ENCODE measurements at places on chromosomes 2 and 18.
A peak's percentile ranks its signal among the peaks of the same experiment; 100 is the strongest.

- DNase-seq = no peak
These were observed 43.4 kb upstream of the ANKRD62 start for GRCh38 chr18:12049978-12050811.

GRCh38 chr2:238527565-238527964 is 100.8 kb downstream of the ASB1 start:
- DNase-seq = no peak

- no peak for DNase-seq
These were observed 3.2 kb downstream of the NRP2 start for GRCh38 chr2:205685314-205686055.

DNA sequence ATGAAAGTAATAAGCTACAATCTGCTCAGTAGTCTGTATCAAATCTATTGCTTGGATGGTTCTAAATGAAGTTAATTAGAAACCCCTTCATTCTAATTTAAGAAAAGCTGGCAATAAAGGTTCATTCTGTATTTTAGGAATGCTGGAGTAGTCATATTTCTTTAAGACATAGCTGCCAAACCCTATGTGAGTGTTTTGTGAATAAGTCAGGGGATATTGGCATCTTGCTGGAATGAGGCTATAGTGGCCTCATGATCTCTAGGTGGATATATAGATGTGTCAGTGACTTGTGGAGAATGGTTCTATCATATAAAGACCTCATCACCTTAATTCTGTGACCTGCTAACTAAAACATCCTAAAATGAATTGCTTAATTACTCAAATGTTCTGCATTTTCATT is 196.3 kb downstream of the PDE1A start:
- DNase-seq = no peak

DNA sequence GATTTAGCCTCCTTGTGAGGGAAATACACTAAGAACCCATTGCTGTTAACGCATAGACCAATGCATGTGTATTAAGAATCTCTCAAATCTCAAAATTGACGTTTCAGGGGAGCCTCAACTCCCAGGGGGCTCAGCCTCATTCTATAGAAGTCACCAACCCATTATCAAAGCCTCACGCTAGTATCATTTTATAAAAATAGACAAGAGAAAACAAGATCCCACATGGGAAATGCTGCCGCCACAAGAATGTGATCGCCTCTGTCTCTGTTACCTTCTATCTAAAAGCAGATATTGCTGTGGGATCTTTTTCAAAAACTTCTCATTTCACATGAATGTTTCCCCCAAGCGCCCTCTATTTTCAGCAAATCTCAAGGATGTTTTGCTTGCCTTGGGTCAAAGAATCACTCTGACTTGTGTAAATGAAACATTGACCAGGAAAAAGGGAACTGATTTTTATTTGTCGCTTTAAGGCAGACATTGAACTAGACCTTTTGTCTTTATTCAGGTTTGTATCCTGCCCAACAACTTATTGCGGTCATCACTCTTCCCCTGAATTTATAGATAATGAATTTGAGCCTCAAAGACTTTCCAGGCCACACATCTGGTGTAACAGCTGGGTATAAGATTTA is 679.0 kb upstream of the ID2 start:
- DNase-seq = no peak

DNA sequence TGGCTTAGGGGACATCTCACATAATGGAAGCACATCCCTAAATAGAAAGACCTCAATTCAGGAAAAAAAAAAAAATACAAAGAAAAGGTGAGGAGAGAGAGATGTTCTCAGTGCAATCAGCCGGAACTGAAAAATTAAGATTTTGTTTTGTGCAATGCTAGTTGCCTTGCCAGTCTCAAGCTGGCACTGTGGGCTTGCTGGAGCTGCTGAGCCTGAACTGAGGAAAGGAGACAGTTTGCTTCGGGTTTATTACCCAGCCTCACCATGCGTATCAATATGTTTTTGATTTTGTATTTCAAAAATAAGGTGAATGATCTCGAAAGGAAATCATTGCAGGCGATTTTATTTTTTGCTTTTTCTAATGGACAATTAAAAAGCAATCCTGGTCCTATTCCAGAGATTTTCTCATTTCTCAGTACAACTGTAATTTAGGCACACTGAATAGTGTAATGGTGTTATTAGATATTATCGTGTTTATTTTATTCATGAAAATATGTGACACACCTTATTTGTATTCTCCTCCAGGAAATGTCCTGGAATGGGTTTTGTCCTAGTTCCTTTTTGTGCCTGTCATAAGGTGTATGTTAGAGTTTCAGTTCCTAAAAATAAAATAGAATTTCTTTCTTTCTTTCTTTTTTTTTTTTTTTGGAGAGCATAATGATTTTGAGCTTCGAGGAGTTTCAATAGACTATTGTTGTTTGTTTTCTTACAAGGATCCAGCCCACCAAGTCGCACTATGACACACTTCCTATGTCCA is 72.8 kb upstream of the ZEB2 start:
- DNase-seq = no peak

DNA sequence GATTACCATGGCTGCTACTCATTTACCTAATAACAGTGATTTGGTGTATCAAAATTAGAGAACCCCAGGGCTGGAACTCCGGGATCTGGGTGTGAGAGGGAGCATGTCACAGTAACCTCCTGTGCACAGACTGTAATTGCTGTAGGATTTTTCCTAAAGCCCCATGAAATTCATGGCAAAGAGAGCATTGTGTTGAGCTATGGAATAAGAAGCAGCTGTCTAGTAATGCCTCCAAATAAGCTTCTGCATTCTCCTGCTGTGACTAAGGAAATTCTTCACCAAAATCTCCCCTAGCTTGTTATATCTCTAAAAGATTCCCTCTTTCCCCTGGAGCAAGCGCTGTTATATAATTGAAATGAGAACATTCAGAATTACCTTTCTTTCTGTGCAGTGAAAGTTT is 158.1 kb upstream of the SPATS2L start:
- no peak for DNase-seq

- no peak for DNase-seq
These were observed 29.9 kb downstream of the RHBDD1 start for GRCh38 chr2:226865710-226866109.

GRCh38 chr2:27428213-27428977 is at the start of gene NRBP1:
Gene NRBP1, plus strand, starts transcription at chr2:27428631. Its CDS starts 4,643 bp downstream, at chr2:27433274.
- peak; percentile 92 for DNase-seq

GRCh38 chr2:72316774-72317173 is 169.1 kb upstream of the CYP26B1 start:
- no peak for DNase-seq

DNA sequence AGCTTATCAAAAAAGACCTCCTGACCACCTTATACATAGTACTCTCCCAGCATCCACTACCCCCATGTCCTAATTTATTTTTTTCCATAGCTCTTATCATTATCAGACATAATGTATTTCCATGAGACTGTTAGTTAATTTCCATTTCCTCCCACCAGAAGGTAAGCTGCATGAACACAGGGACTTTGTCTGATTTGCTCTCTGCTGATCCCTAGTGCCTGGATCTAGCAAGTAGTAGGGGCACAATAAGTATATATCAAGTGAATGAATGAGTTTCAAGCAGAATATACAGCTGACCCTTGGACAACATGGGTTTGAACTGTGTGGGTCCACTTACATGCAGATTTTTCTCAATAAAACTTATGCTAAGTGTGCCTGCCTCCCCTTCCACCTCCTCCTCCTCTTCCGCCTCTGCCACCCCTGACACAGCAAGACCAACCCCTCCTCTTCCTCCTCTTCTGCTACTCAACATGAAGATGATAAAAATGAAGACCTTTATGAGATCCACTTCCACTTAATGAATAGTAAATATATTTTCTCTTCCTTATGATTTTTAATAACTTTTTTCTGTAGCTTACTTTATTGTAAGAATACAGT is 53.8 kb downstream of the CTAGE1 start:
- DNase-seq = no peak

DNA sequence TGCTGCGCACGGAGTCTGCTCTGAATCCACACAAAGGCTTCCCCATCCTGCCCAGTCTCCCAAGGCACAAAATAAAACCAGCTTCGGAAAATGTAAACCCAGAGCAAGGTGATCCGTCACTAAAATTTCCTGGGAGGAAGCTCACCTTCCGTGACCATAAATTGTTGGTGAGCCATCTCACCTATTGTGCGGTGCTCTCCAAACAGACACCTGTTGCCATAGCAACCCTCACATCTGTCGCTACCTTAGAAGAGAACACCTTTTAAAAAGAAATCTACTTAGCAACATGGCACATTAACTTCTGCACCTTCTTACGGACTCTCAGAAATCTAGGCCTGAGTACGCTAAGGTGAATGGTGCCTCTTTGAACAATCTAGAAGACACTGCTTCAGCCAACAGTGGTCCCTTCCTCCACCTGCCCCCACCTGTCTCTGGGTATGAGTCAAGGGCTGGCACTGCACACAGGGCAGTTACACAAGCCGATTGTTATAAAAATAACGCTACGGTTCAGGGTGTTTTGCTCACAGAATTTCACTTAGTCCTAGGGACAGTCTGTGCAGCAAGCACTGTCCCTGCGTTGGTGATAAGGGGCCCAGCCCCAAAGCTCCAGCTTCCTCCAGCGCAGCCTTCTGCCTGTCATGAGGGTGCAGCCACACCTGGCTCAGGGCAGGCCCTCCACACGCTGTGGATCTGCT is 114.9 kb upstream of the ID2 start:
- DNase-seq = no peak

- no peak for DNase-seq
These were observed 3.0 kb downstream of the DPP4 start for GRCh38 chr2:162071001-162071400.

GRCh38 chr2:68223419-68223818 is 28.9 kb downstream of the PPP3R1 start:
- DNase-seq = no peak

GRCh38 chr2:19991895-19992294 is 2.0 kb upstream of the WDR35 start:
- no peak for DNase-seq

DNA sequence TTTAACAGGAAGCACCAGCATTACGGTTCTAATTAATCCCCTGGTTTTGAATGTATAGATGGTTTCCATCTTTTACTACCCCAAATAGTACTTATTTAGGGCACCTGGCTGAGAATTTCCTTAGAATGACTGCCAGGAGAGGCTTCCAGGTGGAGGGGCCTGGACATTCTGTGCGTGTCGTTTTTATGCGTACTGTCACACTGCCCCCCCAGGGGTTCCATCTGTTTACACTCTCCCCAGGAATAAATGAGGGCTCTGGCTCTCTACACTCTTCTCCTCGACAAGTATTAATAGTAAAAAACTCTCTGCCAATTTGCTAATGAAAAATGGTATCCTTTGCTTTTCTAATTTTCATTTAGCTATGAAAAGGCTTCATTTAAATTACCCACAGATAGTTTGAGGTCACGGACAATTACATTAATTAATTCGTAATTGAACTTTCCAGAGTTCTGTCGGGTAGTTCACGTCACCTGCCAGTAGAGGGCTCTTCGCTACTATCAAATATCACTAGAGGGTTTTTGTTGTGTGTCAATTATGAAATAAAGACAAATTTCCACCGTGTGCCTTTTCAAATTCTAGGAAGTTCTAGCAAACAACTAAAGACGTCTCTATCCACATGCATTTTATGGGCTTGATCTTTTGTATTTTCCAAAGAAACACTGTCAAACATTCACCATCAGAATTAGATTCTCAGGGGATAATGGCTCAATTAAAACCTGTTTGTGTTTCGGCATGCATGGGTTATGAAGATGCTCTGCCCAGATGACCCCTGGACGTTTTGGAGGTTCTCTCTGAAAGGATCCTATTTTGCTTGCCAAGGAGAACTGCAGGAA is 88.8 kb upstream of the ASB18 start:
- DNase-seq = no peak

GRCh38 chr2:109726379-109727270 is 67.5 kb upstream of the RGPD5 start:
- DNase-seq = no peak

DNA sequence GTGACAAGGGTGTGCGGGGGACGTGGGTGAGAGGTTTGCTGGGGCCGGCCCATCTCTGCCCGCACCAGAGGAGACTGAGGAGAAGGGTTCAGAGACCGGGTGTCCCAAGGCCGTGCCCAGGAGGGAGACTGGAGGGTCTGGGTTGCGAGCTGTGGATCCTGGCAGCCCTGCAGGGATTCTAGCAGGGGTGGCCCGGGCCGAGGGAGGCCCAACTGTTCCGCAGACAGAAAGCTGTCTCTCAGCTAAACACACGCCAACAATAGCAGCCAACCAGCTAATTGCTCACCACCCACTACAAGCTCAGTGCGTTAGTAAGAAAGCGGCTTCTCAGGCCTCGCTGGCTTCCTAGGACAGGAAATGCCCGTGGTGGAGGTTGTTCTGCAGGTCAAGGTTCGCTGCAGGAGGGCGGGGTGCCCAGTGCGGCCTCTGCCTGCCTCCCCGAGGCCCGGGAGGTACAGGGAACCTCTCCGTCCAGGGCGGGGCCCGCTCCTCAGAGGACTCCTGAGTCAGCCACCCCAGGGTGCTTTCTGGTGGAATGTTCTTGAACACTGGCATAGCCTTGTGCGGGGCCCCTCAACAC is 282.0 kb upstream of the PXDN start:
- DNase-seq = no peak

DNA sequence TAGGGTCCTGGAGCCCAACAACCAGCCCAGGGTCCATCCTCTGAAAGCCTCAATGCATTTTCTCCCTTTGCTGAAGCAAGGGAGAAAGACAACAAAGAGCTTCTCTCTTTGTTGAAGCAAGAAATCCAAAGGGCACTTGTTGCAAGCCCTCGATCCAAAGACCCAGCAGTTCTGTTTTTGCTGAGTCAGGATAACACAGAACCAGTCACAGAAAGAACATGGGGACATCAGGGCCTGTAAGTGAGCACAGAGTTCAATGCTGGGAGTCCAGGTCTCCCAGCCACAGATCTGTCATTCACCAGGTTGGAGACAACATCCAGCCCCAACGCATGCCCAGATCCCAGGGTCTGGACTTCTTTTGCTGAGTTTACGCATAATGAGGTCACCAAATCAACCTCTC is 315.8 kb upstream of the KLHL29 start:
- DNase-seq = no peak

DNA sequence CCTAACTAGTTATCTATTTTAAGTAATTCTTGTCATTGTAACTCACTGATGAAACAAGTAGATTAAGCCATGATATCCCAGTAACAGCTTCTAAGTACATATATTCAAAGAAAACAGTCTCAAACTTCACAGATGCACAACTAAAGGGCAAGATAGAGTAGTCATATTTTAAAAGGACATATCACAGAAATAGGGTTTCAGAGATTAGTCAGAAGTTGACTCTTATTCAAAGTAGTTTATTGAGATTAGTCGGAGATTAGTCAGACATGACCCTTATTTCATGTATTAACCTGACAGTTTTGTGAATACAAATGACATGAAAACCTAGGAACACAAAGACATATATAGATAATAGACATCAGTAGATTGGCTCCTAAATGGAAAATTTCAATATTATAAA is 15.9 kb upstream of the CHAC2 start:
- DNase-seq = no peak
